ENCODE measurements at places on chromosomes 6 and 20.

DNA sequence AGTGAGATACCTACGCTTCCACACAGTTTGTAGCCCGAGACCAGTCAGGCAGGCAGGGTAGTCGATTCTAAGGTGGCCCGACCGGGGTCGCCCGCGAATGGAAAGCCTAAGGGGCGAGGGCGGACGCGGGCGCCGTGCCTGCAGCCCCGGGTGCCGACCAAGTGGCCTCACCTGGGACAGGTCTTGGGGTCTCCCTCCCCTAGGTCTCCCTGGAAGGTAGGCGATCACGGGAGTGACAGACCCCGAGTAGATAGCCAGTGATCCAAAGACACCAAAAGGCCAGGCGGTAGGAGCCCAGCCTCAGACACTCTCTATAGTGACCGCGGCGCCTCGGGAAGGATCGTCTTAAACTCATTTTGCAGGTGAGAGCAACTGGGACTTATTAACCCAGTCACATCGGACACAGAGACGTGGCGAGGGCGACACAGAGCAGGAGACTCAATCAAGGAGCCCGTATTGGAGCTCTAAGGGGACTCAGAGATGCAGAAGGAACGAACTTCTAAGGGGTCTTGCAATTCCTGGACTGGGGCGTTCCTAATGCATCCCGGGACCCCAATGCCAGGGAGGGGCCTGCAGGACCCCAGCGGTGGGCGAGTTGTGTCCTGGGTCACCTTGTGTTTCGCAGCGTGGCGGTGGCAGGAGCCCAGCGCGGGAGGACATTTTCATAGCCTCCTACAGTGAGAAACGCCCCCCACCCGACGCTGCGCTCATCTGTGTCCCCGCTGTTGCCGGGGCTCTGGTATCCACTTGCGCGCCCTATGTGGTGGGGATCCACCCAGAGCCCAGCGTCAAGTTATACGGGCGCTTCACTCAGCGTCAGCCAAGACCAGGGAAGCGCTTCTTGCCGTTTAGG is 2.1 kb upstream of the VSX1 start:
- no peak for DNase-seq

DNA sequence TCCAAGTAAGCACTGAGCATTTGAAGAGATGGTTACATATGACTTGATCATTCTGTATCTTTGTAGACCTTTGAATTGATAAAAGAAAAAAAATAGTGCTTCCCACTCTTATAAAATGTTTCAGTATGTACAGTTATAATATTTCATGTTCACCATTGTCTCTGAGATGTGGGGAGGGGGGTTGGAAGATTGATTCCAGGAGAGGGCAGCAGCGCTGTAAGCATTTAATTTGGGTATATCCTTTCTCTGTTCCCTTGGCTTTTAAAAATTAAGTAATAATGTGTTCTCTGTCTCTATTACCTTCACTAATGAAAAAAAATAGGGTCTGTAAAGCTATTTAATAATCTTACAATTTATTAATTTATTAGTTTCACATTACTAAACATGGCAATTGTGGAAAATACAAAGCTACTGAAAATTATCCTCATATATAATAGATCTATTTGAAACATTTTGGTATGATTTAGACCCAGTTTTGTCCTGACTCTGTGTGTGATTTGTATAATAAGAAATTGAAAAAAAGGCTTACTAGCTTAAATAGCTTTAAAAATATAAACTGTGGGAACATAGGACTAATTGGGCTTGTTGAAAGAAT is 341.2 kb downstream of the CDKAL1 start:
- DNase-seq = peak; percentile 55

GRCh38 chr6:25601800-25602673 is 50.0 kb upstream of the SCGN start:
- DNase-seq = peak; percentile 49

GRCh38 chr6:108484016-108484415 is 76.7 kb upstream of the FOXO3 start:
- DNase-seq = no peak

- peak; percentile 94 for DNase-seq
Measured at GRCh38 chr6:32192608-32193039, at the start of gene GPSM3. Gene GPSM3 (minus strand): TSS chr6:32192643. CDS start chr6:32192513, 130 bp downstream.

DNA sequence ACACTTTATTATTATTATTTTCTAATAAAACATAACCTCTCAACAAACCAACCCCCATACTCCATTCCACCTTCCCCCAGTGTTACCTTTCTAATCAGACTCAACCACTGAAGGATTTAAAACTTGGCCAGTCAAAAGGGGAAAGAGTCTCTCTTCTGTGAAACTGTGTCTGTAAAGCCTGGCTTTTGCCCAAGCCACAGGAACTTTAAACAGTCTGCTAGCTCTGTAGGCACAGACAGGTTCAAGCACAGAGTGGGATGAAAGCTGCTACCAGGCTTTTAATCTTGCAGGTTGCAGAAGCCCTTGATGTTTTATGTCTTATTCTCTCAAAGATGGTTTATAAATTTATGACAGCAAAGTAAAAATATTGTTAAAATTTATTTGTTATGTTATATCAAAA is 585.7 kb downstream of the TENT5A start:
- peak; percentile 29 for DNase-seq

DNA sequence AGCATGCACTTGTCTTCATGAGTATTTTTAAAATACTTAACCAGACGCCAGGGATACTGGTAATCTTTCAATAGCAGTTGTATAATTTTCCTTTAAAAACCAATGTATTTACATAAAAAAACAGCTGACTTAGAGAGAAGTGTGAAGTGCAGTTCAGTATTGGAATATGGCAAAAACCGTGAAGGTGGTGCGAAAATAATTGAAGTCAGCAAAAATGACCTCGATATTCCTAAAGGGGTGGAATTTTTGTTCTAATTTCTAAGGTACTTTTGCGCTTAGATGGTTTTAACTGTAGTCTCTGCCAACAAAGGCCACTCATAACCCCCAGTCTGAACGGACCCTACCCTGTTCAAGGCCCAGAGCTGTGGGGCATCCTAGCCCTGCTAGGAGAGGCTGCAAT is 25.3 kb downstream of the GNAS-AS1 start:
- no peak for DNase-seq

GRCh38 chr6:121510568-121511177 is 75.2 kb downstream of the GJA1 start:
- DNase-seq = no peak

DNA sequence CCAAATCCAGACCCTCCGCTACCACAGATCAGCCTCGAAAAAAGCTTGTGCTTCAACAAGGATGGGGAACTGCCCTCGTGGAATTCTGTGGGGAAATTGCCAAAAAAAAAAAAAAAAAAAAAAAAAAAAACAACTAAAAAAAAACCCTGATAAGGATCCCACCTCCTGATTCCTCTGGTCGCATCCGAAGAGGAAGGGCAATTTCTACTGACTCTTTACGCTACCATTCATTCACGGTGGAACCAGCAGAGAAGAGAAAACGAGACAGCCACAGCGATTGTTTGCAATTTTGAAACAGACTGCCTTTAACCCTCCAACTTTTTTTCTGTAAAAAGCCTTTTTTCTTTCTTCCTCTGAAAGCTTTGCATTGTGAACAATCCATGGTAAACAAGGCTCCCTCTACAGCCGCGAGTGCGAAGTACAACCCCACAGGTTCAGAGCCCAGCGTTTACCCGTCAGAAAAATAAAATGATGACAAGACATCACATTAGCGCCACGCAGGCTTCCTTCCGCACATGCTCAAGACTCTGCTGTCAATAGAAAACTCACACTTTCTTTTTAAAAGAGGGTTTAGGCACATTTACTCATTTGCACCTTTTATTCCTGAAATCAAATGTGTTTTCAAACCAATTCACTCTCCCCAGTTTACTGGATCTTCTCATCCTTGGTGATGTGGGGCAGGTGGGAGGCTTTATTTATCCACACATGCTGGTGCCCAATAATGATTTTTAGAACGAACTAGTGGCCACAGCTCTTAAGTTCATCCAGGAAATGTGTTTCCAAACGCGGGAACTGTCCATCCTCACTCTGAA is 100.0 kb downstream of the NOL4L start:
- peak; percentile 91 for DNase-seq

- no peak for DNase-seq
Measured at GRCh38 chr20:10579942-10580341, 93.9 kb downstream of the JAG1 start.

DNA sequence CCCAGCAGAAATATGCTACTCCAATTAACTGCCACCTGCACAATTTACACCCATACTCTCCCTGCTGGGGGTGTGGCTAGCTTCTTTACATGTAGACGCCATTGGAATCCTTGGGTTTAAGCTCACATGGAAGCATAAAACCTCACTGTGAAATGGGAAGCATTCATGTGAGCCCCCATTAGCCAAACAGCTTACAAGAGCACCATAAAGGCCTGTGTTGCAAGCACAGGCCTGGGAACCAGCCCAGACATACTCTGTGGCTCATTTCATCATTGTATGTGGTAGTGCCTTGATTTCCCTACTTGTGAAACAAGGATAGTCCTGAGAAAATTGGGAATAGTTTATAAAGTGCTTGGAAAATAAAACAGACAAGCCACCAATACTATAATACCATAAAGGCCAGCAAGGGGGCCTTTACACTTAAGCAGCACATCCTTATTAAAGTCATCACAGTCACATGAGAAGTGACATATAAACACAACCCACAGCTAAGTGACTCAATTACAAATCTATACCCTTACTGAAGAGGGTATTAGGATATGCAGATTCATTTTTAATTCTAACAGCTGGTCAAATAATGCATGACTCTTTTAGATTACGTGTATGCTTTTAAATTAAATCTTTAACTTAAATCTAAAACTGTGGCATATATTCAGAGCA is 6.8 kb downstream of the ADNP start:
- DNase-seq = no peak

DNA sequence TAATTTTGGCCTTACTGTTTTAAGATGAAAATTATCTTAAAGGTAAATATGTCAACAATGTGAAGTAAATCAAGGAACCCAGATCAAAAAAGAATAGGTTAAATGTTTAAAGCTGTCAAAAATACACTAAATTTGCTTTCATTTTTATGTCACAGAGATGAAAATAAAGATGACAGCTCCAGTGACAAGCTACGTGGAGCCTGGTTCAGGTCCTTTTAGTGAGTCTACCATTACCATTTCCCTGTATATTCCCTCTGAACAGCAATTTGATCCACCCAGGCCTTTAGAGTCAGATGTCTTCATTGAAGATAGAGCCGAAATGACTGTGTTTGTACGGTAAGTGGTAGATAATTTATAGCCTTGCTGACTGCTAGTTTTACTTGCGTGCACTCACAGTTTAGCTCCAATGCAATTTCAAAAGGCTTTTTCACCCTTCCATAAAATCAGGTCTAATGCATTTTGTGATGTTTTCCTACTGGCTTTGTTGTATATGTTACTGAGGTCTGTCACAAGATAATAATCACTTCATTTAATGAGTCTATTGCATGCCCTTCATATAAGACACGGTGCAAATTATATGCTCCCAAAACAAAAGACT is 1.9 kb downstream of the HEBP2 start:
- no peak for DNase-seq

GRCh38 chr20:58714340-58714922 is 21.8 kb downstream of the NPEPL1 start:
- DNase-seq = no peak

- no peak for DNase-seq
Measured at GRCh38 chr6:96809119-96809518, 28.2 kb downstream of the GPR63 start.

DNA sequence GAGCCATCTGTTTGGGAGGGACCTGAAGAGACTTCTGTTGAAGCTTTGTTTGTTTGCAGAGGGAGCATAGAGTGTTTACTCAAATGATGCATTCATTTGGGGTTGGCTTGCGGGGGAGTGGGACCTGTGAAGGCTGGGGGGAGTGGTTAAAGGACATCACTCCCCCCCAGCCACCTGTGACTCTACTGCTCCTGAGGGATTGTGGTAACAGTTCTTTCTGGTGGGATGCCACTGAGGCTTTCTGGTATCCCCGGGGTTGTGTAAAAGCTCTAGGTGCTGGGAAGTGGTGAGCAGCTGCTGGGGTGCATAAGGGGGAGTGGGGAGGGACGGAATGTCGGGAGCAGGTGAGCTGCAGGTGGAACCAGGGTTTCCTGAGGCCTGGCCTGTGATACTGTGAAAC is 239.2 kb upstream of the QKI start:
- DNase-seq = no peak

DNA sequence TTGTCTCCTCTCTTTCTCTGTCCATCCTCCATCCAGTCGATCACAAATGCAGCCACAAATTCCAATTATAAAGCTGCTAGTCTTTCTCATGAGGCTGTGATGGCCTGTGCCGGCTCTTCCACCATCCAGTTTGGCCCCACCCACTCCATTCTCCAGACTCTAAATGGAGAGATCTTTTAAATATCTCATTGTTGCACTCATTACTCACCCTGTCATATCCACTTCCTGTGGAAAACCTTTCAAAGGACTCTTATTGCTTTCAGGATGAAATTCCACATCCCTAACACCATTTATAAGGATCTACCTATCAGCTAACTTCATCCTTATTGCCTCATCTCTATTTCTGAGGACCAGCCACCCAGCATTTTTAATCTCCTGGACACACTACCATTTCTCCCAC is 70.6 kb downstream of the NRN1 start:
- DNase-seq = no peak

Measured in Kasumi-1 (cell line).